Activated CD8-positive, alpha-beta memory T cell treated with anti-CD3 and anti-CD28 coated beads, Interleukin-2, amount 10 ng/mL, durations not matched to agents 7 days and 5 days (primary cell): ENCODE measurements at places on chromosomes 4 and X. TPM values are rescaled to one million over a fixed set of nuclear protein-coding genes. Genes with fewer than 3 reads are reported as not detected.

The BCOR gene
- 43.9 TPM for total RNA-seq

- H3K27me3 ChIP-seq: no peaks in the 10 kb centered on the region
- peak overlapping the region; percentile 13 for H3K4me3 ChIP-seq
- peak overlapping the region; percentile 95 for H3K27ac ChIP-seq
Observed at GRCh38 chr4:184282251-184282713, 64.6 kb upstream of the ENPP6 start.

GRCh38 chr4:13887010-13887409 lies 259.5 kb upstream of the BOD1L1 start:
- no peak for DNase-seq
- H3K4me3 ChIP-seq: no peak overlapping the region
- H3K27me3 ChIP-seq: no peaks in the 10 kb centered on the region
- no peaks in the 10 kb centered on the region for H3K4me1 ChIP-seq

The CTAG1B gene
- not detected for total RNA-seq

The PFKFB1 gene
- 1.2 TPM for total RNA-seq

DNA sequence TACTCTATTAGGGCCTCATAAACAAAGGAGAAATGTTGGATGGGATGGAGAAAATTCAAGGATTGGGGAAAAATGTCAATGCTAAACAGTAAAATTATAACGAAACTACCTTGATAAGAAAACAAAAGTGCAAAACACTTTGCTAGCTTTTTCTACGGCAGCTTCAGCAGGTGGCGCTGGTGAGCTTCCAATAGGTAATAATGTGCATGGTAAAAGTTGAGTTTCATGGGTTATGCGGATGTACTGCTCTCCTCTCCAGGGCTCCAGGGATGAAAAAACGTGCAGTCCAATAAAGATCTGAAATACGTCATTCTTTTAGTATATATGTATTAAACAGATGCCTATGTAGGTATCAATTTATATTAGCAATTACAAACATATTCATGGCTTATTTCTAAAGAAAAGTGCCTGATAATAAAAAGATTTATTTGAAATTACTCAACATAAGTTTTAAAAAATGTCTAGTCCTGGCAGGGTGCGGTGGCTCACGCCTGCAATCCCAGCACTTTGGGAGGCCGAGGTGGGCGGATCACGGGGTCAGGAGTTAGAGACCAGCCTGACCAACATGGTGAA lies 239.6 kb downstream of the GRXCR1 start:
- no peaks in the 10 kb centered on the region for H3K36me3 ChIP-seq
- H3K4me3 ChIP-seq: no peak overlapping the region
- H3K4me1 ChIP-seq: no peaks in the 10 kb centered on the region
- H3K27me3 ChIP-seq: no peaks in the 10 kb centered on the region
- H3K27ac ChIP-seq: no peak overlapping the region

The MAGEC1 gene
- total RNA-seq: not detected

DNA sequence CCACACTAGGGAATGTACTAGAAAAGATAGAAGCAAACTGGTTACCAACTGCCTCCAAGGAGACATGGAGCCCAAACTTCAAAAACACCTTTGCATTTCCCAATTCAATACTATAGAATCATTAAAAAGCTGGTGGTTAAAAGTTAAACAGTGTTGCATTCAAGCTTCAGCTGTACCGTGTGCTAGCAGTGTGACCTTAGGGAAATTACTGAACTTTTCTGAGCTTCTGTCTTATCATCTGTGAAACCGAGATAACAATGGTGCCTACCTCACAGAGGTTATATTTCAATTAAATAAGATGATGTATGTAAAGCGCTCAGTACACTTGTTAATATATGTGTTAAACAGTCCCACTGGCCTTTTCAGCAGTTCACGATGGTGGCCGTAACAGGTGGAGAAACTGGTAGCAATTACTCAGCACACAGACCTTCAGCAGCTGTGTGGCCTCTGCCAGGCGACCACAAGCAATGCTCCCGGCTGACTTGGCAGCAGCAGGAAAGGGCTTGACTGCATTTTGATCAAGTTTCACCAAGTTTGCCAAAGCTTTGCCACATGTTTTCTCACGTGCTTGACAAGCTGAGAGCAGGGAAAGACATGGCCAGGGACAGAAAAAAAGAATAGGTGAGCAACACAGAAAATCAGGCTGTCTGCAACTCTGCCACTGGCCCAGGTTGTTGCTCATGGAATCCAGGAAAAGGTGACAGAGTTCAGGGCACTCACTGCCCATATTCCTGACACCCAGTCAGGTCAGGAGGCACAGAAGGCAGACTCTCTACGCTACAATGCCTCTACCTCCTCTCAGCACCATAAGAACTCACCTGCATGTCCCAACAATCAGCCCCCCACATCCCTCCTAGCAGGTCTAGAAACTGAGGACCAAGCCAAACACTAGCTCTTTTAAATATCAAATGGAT lies 72.1 kb downstream of the PARM1 start:
- H3K4me1 ChIP-seq: no peaks in the 10 kb centered on the region
- no peak overlapping the region for H3K4me3 ChIP-seq
- no peaks in the 10 kb centered on the region for H3K27me3 ChIP-seq
- no peak for DNase-seq
- H3K27ac ChIP-seq: no peak overlapping the region

DNA sequence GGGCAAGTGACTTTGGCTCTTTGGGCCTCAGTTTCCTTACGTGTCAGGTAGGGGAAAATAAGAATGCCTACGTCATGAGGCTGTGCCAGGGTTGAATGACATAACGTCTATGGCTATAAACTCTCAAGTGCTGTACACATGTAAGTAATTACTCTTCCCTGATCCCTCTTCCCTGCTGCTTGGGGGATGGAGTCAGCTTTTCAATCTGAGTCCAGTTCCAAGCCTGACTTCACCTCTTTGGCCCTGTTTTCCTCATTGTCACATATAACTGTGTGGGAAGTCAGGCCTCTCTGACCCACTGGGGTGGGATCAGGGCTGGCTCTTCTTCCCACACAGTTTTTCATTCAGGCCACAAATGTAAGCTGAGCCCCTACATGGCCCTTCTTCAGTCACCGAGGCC lies 11.4 kb upstream of the CITED1 start:
- no peaks in the 10 kb centered on the region for H3K4me1 ChIP-seq
- DNase-seq: no peak
- no peak overlapping the region for H3K27ac ChIP-seq
- H3K4me3 ChIP-seq: no peak overlapping the region

DNA sequence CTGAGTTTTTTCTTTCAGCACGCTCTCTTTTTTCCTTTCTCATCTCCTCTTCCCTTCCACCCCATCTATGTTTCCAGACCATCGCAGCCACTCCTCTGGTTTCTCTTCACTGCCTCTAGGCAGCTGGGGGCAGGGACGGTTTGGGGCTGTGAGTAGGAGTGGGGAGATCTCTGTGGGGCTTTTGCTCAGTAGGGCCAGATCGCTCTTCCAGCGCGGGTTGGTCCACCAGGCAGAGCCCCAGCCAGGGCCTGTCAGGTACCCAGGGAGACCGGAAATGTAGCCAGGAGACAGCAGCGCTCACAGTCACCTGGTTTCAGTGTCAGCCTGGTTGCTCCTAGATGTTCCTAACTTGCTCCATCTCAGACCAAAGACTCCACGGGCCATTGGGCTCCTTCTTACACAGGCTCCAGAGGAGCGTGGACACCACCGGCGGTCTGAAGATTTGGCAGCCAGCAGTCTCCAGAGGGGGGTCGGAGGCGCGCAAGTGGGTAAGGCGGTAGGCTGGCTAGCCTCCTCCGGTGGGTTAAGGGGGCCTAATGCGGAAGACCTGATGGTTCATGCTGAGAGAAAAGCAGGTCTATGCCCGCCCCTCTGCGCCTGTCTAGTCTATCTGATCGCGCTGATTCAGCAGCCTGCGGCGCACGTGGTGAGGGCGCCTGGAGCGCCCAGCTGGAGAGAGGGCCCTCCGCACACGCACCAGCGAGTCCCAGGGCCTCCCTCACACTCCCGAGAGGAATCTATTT lies 1.8 kb downstream of the FGF5 start:
- no peak for DNase-seq
- no peak overlapping the region for H3K27ac ChIP-seq
- H3K27me3 ChIP-seq: peaks cover 82% of the 10 kb centered on the region
- peaks cover 20% of the 10 kb centered on the region for H3K4me1 ChIP-seq
- no peak overlapping the region for H3K4me3 ChIP-seq
- no peaks in the 10 kb centered on the region for H3K36me3 ChIP-seq

- H3K27me3 ChIP-seq: peaks cover 11% of the 10 kb centered on the region
- peaks cover 2% of the 10 kb centered on the region for H3K36me3 ChIP-seq
- peaks cover 26% of the 10 kb centered on the region for H3K4me1 ChIP-seq
- H3K27ac ChIP-seq: peak overlapping the region; percentile 98
Observed at GRCh38 chr4:13484749-13485221, 645 bp upstream of the RAB28 start.
